ENCODE measurements at places on chromosomes 5 and 9.

DNA sequence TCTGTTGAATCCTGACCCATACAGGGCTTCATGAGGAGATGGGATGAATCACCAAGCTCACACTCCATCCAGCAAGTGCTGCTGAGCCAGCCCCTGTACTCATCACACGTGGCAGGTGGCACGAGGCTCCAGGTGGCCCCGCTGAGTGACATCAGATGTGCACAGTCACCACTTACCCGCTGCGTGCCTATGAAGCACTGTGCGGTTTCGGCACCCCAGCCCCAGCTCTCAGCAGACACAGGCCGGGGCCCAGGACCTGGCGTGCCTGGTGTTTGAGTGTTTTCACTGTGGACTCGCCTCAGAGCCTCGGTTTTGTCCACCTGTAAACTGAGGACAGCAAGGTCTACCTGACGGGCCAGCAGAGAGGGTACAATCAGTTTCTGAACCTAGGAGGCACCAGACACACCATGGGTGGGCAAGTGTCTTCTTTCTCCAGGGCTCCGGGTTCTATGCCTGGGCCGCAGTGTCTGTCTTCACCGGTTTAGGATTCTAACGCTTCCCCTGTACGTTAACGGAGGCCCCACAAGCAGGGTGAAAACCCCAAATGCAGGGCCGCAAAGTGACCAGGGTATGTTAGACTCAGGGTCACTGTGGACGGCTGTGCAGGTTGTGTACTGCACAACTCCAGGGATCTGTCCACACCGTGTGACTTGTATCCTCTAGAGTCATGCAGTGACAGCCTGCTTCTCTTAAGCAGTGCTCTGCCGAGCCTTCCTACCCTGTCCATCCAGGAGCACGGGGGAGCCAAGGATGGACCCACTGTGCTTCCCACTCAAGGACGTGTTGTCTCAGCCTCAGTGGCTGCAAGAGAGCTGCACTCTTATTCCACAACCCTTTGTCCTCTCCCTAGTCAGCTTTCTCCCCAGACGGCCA, 44.3 kb upstream of the COL5A1 start:
- DNase-seq: no peak

GRCh38 chr5:108467563-108467962, 85.7 kb upstream of the FBXL17 start:
- no peak for DNase-seq

- DNase-seq: peak; percentile 75
These were observed 224.6 kb downstream of the PLK2 start for GRCh38 chr5:58235299-58235698.

GRCh38 chr9:136075134-136075841, 19.8 kb downstream of the NACC2 start:
- no peak for DNase-seq

DNA sequence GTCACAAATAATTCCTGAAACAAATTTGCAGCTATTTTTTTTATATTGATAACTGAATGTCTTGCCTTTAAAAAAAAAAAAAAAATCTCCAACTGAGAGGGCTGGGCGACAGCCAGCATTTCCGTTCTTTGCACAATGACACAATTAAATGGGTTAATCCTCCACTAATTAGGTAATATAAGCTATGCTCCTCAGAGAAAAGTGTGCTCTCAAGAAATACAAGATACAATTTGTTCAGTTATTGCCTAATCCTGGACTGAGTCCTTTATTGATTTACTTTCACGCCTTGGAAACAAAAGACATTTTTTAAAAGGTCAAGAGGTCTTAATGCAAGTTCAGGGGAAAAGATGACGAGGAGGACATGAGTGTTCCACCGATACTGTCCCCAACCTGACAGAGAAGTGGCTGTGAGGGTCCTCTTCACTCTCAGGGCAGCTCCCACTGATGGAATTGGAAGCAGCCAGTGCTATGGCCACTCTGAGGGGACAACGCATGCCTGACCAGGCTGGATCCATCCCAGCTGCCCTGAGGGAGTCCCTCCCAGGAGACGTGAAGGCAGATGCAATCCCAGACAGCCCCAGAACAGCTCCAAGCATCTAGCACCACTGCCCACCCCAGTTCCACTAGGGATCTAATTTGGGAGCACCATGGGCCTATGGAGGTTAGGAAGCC, 220.7 kb downstream of the GNA14 start:
- DNase-seq: no peak

DNA sequence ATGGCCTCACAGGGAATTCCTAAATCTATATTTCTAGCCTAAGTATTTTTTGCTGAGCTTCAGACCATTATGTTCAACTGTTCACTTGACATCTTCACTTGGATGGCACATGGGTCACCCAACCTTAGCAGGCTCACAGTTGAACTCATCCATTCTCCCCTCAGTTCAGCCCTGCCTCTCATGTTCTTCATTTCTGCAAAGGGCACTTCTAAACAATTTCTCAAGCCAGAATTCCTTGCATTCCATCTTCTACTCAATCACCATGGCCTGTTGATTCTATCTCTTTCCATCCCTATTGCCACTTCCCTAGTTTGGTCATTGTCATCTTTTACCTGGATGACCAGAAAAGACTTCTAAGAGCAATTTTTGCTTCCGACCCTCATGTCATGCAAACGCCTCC, 7.3 kb upstream of the RGS3 start:
- peak; percentile 40 for DNase-seq

- DNase-seq: peak; percentile 2
These were observed 58.1 kb downstream of the PTCH1 start for GRCh38 chr9:95458666-95459065.

DNA sequence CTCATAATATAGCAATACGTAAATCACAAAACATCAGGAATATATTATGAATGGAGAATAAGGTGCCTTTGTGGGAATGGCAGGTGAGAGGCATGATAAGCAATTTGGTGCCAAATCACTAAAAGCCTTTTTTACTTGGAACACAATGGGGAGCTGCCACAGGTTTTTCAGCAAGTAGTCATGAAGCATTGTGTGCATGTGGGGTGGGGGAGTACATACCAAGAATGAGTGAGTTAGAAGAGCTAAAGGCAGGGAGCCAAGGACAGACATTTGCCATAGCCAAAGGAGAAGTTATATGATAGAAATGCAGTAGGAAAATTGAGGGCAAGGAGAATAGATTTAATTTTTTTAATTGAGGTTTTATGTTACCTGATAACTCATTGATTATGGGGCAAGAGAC, 445.0 kb upstream of the SMC2 start:
- peak; percentile 33 for DNase-seq

DNA sequence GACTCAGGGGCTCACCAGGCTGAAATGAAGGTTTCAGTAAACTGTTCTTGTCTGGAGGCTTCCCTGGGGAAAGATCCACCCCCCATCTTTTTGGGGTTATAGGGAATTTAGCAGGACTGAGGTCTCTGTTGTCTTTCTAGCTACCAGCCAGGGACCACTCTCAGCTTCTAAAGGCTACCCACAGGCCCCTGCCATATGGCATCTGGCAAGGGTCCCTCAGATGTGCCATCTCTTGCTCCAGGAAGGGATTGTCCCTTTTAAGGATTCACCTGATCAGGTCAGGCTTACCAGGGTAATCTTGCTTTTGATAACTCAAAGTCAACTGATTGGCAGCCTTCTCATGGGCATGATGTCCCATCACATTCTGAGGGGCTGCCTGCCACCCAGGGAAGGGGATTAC, 65.0 kb downstream of the NSUN2 start:
- no peak for DNase-seq

GRCh38 chr5:33824516-33825195, 67.1 kb downstream of the ADAMTS12 start:
- DNase-seq: peak; percentile 83

DNA sequence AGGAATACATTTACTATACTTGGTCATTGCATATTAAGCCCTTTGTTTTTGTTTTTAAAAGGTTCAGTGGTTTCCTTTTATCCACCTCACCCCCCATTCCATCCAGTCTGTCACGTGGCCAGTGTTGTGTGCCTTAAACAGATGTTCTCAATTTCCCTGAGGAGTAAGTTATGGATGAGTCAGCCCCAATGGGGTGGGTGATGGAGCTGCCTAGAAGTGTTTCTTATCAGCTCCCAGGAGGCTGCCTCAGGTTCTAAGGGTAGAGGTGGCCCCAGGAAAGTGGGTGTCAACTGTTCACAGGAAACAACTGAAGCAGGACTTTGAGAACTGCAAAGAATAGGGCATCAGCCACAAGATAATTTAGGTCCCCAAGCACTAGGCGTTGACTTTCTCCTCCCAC, 41.1 kb downstream of the ACTBL2 start:
- peak; percentile 98 for DNase-seq

GRCh38 chr5:31944684-31945445, 229.3 kb downstream of the GOLPH3 start:
- DNase-seq: no peak

- DNase-seq: peak; percentile 5
These were observed 750 bp downstream of the TRIM36 start for GRCh38 chr5:115168829-115169486.

DNA sequence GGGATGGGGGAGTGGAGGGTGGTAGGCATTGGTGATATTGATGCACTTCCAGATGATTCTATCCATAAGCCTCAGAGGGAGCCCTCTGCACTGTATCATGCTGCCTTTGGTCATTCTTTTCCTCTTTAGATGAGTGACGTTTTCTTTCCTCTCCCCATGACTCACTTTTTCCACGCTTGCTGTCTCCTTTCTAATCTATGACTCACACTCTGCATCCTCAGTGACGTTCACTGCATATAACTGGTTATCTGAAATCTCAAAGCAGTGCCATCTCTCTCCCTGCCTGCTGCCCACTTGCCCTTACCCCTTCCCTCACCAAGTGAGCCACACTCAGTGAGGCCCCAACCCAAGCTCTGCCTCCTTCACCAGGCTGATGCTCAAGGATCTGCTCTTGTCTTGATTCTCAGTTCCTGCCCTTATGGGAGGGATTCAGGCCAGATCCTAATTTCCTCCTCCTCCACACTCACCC, 31.6 kb downstream of the PTGS1 start:
- peak; percentile 99 for DNase-seq

DNA sequence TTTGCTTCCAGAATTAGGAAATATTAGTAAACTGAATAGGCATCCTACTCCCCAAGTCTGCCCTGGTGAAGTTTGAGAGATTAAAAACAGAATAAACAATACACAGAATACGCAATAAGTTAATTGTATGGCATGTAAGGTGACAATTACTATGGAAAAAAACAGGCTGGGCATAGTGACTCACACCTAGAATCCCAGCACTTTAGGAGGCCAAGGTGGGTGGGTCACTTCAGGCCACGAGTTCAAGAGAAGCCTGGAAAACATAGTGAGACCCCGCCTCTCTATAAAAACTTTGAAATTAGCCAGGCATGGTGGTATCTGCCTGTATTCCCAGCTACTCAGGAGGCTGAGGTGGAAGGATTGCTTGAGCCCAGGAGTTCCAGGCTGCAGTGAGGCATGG, 64.2 kb upstream of the SUSD1 start:
- DNase-seq: no peak

DNA sequence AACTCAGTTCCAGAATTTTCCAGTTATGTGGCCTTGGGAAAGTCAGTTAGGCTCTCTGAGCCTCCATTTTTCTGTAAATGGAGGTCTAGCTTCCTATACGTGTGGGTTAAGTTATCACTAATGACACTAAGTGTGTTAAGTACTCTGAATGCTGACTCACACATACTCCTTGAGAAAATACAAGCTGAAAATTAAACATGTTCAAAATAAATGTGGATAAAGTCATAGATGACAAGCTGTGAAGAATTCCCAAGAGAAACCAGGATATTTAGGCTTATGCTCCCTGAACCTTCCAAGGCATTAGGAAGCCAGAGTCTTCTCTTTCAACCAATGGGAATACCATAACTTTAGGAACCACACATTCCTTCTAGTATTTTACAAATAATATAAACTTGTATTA, 58.1 kb downstream of the ABCA1 start:
- no peak for DNase-seq

DNA sequence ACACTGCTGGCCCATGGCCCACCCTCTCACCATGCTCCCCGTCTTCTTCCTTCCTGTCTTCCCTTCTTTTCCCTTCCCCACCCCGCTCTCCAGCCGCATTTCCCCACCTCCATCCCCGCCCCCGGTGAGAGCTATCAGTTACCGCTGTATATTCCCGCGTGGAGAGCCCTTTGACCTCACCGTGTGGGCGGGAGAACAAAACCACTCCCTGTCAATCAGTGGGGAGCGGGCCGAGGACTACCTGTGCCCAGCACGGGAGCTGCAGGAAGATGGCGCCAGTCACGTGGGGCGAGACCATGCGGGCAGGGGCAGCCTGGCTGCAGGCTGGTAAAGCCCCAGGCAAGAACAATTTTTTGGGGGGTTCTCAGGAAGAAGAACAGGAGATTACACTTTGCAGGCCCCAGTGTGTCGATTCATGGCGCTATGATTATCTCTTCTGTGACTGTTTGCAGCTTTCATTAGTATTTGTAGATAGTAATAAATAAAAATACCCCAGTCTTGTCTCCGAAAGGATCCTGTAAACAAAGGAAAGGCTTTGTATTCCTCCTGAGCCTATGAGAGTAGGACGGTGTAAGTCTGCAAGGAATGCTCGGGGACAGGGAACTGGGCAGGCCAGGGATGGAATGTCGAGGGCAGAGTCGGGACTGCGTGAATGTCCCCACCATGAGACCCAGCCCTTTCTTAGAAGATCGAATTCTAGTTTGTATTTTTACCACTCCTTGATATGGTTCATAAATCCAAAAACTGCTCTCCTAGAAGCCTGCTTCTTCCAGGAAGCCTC, 14.8 kb upstream of the DMRT1 start:
- no peak for DNase-seq
